ENCODE measurements at places on chromosomes 16 and 17.

GRCh38 chr16:77364770-77365169, 70.1 kb downstream of the ADAMTS18 start:
- DNase-seq, result no peak

DNA sequence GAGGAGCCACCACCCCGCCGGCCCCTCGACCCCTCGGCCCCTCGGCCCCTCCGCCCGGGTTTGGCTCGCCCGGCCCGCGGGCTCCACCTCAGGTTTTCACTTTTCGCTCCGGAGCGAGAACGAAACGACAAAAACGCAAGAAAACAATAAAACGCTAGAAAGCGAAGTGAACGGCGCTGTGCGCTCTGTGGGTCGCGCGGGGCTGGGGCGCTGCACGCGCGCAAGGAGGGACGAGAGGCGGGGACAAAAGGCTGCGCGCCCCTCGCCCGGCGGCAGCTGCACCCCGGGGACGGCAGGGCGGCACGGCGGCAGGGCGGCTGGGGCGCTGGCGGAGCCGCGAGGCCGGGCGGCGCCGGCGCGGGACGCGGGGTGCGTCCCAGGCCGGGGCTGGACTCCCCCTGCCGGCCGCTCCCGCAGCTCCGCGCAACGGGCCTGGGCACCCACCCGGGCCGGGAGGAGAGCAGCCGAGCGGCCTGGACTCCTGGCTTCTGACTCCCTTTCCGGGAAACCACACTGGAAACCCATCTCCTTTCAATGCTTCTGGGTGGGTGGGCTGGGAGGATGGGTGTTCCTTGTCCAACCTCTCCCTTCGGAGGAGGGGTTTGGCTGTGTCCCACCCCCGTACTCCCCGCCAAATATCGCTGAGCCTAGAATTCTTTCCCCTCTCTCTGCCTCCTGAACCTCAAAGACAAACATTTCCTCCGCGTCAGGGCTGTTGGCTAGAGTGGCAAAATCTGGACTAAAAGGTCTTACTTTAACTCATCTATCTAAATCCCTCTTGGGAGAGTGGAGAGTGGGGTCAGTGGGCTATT, 9.9 kb downstream of the TBX2 start:
- DNase-seq, result no peak

- no peak for DNase-seq
Observed at GRCh38 chr16:81647527-81647926, 131.6 kb upstream of the PLCG2 start.

GRCh38 chr17:55341432-55341831, 76.7 kb downstream of the HLF start:
- DNase-seq, result no peak

- no peak for DNase-seq
Observed at GRCh38 chr17:35923609-35924114, 6.9 kb downstream of the RDM1 start.

DNA sequence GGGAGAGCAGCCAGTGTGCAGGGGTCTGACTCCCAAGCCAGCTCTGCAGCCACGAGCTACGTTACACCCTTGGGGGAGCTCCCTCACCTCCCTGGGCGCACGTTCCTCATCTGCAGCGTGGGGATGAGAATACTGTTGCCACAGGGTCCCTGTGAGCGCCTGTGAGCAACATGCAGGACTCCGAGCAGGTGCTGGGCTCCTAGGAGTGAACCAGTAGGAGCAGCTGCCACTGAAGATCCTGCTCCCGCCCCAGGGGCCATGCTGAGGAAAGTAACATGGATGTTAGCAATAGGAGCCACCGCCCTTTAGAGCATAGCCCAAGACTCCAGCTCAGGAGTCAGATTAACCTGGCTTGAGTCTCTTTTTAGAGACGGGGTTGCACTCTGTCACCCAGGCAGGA, 15.9 kb downstream of the DNAAF1 start:
- DNase-seq, result no peak

DNA sequence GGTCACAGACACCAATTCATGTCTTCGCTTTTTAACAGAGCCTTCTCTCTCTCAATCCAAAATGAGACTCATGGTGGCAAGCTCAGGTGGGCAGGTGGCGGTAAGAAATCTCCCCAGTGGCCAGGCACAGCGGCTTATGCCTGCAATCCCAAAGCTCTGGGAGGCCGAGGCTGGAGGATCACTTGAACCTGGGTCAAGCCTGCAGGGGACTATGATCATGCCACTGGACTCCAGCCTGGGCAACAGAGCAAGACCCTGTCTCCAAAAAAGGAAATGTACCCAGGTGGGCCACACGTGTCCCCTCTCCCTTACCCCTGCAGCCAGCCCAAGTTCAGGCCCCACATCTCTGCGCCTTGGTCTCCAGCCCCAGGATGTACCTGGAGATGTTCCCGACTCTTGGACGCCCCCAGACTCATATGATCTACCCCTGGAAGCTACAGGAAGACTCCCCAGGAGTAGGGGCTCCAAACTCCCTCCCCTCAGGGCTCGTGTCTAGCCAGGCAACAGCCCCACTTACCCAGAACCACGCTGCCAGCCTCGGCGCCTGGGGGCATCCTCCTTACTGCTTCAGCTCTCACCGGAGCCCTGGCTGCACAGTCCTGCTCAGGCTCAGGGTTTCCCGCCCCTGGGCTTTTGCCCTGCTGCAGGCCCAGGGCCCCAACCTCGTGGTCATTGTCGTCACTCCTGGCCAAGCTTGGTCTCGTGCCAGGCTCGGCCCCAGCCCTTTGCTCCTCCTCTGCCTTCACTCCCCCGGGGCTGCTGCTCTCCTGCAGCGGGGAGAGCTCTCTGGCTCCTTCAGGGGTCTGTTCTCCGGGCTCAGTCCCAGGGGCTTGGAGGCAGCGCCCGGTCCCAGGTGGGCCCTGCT, 16.2 kb downstream of the MYLK3 start:
- no peak for DNase-seq

- no peak for DNase-seq
Observed at GRCh38 chr17:64599827-64600226, 62.3 kb downstream of the SMURF2 start.

DNA sequence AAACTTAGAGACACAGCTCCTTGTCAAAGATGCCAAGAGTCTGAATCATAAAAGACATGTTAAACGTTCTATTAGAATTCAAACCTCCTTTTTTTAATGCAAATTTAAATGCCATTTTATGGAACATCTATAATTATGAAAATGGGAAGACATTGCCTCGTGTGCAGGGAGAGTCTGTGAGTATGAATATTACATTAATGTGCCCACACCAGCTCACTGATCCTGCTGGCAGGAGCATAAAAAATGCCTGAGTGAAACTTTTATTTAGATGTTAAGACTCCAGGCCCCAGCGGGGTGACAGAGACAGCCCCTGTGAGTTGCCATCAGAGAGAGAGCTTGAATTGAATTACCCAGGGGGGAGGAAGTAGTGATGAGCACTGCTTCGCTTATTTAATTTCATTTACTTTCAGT, 84.8 kb downstream of the SNX11 start:
- no peak for DNase-seq

DNA sequence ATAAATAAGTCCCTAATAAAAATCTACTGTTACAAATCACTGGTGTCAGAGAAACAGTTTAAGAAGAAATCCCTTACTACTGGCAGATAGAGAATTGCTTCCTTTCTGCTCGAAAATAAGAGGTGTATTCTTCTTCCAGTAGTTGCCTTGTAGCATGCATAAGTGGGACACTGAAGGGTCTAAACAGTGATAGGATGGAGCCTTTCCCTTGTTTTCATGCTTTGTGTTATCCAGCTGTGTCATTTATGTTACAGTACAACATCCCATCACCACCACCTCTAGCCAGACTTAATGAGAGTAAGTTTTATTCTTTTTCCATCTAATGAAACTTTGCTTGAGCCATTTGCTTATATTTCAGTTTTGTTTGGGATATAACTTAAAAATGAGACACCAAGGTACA, 54.3 kb downstream of the NLK start:
- no peak for DNase-seq

GRCh38 chr17:20121359-20122253, 112.4 kb downstream of the SPECC1 start:
- peak; percentile 82 for DNase-seq

DNA sequence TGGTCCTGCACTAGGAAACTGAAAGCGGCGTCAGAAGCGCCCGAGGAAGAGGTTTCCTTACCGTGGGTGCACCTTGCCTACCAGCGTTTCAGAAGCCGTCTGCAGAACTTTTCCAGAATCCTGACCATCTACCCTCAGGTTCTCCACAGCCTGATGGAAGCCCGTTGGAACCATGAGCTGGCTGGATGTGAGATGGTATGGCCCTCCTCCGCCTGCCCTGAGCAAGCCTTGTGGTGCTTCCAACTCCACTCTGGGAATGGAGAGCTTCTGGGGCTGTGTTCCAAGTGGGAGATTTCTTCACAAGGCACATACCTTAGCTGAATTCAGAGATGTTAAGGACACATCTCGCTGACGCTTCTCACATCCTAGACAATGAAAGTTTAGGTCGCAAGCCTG, 51.8 kb upstream of the ENDOV start:
- DNase-seq, result no peak
